ENCODE measurements at places on chromosomes 5 and 9.

- no peak for DNase-seq
Measured at GRCh38 chr5:34957321-34957720, 28.0 kb downstream of the DNAJC21 start.

DNA sequence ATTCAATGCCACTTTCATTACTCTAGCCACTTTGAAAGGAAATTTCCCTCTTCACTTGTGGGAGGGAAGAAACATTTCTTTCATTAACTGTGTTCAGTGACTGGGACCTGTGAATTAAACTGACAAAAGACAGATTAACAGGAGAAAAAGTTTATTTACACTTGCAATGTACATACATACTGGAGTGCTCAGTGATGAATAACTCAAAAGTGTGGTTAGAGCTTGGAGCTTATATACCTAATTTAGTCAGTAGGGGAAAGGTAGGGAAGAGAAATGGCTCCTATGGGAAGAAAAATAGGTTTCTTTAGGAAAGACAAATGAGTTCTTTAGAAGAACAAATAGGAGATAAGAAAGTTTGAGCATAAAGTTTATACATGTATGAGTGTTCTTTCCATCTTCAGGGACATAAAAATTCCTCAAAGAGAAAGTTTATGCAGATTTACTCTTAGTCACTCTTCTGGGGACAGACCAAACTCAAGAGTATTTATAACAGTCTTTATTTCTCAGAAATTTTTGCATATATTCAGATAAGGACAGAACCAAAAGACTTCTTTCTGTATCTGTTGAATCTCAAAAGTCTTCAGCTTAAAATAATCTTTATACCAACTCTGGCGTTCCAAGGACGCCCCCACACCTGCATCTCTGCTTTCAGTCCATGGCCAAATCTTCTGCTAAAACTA, 120.0 kb upstream of the RAI14 start:
- no peak for DNase-seq

DNA sequence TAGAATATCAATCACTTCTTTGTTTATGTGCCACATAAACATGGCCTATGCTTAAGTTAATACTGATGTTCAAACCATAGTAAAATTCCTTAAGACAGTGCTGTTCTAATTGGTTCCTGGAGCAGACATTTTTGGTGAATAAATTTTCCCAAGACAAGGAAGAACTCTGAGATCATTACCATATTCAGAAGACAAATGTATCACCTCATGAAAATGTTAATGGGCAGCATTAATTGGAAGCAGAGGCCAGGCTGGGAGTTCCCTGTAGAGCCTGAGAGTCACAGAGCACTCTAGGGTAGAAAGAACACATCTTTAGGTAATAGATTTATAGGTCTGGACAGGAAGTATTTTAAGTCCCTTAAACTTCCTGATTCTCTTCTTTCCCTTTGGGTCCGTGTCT, 240.2 kb downstream of the MAN2A1 start:
- no peak for DNase-seq

GRCh38 chr5:73674669-73675004, 48.6 kb downstream of the ARHGEF28 start:
- DNase-seq = no peak

DNA sequence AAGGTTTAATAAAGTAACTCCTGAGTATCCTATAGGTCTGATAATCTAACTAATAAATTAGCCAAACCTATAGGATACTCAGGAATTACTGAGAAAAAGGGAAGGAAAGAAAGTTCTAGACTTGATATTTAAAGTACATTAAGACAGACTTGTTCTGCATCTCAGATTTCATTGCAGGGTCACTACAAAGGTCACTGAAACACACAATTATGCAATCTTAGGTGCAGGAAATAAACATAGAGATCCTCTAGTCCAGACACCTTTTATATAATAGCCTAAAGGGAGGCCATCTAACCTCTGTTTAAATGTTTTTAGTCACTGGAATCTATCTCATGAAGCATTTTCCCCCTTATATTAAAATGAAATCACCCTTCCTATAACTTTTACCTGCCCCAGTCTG, 1215.7 kb downstream of the MAT2B start:
- DNase-seq = no peak

DNA sequence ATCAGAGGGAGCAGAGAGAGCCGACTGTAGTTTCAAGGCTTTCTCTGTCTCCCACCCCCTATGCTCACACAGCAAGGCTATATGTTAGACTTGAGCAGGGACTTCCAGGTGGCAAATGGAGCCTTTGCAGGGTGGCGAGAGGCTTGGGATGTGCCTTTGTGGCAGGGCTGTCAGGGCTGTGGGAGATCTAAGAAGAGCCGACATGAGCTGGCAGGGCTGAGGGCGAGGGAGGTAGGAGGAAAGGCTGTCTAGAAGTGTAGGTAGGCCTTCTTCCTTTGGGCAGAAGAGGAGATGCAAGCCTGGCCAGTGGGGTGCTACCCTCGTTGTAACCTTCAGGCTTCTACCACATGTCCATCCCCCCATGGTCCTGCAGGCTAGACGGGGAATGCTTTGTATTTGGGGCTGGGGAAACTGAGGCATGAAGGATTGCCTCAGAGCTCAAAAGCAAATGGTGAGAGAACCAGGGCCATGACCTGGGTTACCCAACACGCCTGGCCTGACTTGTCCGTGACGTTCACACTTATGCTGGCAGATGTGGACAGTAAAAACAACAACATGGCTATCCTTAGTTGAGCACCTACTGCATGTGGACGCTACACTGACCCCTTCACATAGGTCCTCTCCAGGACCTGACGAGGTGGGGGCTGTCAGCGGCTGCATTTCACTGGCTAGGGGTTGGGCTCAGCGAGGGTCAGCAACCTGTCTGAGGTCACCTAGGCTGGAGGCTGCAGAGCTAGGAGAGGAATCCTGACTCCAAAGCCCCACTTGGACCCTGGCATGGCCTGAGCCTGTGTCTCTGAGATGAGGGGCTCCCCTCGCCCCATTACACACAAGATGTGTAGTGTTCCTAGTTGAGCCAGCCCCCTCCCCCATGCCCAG, 15.3 kb downstream of the CXXC5 start:
- DNase-seq = no peak

GRCh38 chr9:93812410-93812668, 142.8 kb downstream of the BARX1 start:
- no peak for DNase-seq

GRCh38 chr9:13444245-13445102, 165.0 kb upstream of the MPDZ start:
- no peak for DNase-seq

GRCh38 chr5:149071756-149072155, 8.9 kb upstream of the SH3TC2 start:
- no peak for DNase-seq

DNA sequence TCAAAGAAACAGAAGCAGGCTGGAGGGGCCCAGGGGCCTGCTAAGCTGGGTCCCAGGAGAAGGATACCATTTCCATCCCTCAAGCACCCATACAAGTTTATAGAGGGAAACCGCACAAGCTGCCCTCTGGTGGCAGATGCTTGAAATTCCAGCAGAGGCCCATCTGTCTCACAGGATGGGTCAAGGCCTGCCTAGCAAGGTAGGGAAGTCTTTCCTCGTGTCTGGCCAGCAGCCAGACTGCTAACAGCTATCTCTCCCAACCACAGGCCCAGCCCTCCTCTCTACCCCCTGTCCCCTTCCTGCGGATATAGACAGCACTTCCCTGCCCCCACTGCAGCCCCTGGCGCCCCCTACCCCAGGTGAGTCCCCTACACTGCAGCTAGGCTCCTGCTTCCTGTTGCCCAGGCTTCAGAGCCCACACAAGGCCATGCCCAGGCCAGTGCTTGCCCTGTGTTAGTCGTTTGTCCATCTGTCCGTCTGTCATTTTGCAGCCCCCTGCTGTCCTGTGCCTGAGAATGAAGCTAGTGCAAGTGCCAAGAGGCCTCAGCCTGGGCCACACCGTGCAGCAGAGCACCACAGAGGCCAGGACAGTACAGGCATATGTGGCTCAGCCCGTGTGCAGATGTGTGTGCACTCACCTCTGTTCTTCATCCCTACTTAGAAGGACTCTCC, 26.2 kb downstream of the TCF7 start:
- DNase-seq = no peak

- no peak for DNase-seq
Measured at GRCh38 chr5:1536871-1537602, 13.3 kb upstream of the LPCAT1 start.

DNA sequence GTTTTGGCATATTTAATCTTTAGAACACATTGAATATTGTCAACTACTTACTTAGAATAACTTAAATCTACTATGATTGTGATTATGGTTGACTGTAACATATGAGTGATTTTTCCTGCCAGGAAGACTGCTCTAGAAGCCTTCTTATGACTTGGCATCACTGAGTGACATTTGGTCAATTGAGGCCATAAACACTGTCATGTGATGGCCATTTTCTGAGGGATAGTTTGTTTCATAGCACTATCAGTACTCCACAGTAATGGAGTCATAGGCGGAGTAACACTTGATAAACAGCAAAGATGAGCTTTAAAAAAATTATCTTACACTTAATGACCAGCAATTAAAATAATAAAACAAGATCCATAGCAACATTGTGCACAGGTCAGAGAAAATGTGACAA, 31.0 kb downstream of the C9orf40 start:
- no peak for DNase-seq

DNA sequence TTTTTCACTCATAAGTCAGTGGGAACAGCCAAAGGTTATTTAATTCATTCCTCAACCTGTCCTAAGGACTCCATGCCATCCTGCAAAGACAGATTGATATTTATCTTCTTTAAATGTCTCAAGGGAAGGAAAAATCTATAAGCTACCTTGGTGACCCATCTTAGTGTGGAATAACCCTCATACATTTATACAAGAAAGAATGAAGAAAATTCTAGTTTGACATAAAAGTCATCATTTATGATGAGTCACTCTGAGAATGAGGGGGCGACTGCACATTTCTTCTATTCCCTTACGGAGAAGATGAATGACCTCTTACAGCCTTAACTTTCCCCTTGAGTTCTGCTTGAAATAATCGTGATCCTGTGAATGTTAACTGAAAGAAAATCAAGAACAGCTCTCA, 26.8 kb upstream of the NUDT12 start:
- DNase-seq = no peak

GRCh38 chr9:134474055-134474370, 147.8 kb downstream of the RXRA start:
- DNase-seq = no peak

DNA sequence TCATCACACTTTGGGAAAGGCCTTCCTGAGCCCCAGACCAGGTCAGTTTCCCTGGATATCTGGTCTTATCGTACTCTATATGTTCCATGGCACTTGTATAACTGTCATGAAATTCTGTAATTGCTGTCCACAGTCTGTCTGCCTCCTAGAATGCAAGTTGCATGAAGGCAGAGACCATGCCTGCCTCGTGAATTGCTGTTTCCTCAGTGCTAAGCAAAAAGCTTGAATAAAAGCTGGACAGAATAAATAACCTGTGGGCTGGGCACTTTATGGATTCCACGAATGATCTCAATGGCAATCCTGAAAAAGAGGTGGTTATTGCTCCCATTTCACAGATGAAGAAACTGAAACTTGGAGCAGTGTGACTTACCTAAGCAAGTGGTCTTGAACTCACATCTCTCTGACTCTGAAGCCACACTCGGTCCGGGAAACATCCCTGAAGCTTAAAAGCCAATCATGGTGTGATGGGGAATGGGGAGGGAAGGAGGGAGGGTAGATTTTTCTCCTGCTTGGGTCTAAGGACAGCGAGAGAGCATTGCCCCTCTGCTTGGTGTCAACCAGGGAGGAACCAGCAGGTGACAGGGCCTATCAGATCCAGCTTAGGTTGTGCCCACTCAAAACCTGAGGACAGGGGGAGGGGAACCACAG, 13.2 kb upstream of the LHX2 start:
- no peak for DNase-seq

DNA sequence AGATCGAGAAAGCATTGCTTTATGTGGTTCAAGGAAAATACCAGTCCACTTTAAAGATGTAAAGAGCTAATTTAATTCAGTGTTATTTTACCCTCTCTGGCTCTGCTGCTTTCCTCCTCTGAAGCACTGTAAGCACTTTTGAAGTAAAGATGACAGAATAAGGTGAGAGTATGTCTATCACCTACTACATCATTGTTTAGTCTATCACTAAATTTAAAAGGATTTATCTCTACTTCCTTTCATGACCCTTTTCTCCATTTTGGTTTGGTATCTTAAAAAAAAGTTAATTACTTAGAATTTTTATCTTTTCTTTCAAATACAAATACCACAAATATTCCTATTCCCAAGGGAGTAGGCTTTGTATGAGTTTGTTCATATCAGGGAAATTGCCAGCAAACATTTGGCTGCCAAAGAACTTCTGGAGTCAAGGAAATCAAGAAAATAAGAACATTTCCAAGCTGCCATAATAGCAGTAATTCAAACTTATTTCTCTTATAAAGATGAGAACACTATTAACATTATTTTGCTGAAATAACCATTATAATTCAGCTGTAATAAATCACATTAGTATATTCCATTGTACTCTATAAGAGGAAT, 77.8 kb downstream of the SLC38A9 start:
- no peak for DNase-seq

DNA sequence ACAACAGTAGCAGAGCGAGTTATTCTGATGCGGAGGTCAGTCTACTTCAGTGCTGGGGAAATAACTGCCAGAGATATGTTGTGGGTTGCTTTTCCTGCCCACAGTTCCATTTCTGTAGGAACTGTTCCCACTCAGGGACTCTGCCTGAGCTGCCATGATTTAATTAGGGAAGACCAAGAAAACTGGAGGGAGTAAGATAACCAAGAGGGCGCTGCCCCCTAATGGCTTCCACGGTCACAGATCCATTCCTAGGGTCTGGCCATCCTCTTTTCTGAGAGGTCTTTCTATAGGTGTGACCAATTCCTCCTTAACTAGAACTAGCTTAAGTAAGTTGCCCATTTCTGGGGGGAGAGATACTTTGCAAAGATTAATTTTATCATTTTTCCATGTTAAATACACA, 125.9 kb downstream of the APBA1 start:
- DNase-seq = no peak

GRCh38 chr9:80501635-80502034, 929.9 kb downstream of the TLE4 start:
- DNase-seq = no peak

DNA sequence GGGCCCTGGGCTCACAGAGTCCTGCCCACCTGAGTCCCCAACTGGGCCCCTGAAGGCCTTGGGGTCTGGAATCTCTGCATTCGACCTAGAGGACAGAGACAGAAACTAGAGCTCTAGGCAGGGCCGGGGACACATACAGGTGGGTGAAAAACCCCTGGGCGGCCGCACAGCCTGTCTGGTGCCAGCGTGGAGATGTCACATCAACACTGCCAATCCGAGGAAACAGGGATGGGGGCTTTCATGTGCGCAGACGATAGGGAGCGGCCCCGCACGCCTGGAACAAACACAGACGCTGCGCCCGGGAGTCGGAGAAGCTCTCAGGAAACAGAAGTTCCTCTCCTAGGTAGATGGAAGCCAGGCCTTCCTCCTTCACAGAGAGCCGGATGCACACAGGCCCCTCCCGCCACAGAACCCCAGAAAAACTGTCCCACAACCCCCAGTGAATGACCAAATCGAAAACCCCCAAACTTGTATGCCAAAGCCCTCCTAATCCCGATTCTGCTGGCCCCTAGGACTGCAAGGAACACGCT, 1.8 kb downstream of the GRM6 start:
- DNase-seq = no peak

GRCh38 chr9:112094948-112095681, 80.0 kb downstream of the SUSD1 start:
- no peak for DNase-seq
